Left kidney (tissue), 8 donors: ENCODE measurements at places on chromosomes 7 and 10.
A peak's percentile ranks its signal among the peaks of the same experiment; 100 is the strongest.

GRCh38 chr7:36058020-36058592 lies 94.9 kb upstream of the EEPD1 start:
- DNase-seq: no peak

DNA sequence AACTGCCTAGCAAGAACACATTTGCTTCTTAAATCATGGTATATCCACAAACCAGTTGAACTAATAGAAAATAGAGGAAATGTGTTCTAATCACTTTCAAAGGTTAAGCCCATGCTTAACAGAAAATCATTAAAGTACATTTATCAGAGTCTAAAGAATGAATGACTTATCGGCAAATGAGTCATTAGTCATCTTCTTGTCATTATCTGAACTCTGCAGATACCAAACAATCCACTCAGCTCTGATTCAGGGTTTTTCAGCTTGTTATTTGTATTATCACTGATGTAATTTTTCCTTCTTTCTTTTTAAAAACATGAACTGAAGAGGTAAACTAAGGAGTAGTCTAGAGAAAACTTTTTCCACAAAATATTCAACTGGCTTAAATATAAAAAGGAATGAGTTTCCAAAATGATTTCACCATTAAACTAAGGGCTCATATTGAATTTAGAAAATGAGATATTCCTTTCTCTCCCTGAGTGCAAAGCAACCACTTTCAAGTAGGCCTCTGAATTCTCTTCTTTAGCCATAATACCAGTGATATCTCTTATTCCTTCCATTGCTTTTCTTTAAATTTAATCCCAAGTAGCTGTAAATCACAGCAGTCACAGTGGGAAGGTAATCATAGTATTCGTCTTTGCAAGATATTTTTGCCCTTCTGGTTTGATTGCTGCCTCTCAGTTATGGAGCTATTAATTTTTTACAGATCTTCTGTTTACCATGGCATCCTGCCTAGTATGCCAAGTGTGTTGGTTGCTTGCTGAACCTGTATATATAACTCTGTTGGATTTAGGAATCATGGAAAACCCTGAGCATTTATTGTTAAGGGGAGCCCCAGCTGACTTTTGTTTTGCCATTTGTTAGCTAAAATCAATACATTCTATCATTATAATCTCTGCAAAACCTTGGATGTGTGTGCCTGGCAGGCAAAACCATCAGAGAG lies 125.1 kb downstream of the THSD7A start:
- no peak for DNase-seq

DNA sequence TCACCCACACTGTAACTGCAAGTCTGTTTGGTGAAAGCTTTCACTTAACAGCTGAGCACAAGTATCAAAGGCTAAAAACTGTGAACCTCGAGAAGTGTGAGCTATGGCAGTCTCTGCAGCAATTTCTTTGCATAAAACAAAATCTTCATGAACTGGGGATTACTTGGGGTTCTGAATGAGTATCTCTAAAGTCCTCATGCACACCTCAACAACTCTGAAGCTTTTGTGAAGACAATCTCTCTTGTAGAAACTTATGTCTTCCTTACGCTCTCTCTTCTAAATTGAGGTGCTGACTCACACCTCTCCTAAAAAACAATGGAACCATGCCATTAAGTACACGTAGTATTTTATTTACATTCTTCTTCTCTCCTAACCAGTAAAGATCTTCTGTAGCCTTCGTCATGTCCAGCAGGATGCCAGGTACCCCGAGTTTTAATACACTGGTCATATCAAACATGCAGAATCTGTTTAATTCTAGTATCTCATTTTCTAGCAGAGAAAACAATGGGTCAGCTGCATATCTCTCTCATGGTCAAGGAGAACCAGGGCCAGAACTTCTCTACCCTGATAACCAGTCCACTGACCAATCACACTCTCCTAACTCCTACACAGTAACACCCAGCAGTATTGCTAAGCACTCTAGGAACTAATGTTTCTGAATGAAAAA lies 76.9 kb downstream of the UBE2H start:
- no peak for DNase-seq

DNA sequence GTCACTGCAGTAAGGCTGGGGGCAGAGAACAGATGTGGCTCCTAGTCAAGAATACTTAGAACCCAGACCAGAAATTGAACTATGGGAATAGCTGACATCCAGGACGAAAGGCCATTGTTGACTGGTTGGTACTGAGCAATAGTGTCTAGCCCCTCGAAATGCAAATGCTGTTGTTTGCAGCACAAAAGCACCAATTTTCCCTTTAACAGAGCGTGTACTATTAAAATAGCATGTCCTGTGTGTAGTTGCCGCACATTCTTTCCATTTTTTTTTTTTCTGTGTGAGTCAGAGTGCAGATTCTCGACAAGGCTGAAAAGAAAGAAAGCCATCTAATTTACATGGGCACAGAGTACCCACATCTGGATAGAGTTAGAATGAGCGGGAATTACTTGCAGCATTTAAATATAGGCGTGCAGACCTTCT lies 302.4 kb downstream of the PTEN start:
- no peak for DNase-seq

DNA sequence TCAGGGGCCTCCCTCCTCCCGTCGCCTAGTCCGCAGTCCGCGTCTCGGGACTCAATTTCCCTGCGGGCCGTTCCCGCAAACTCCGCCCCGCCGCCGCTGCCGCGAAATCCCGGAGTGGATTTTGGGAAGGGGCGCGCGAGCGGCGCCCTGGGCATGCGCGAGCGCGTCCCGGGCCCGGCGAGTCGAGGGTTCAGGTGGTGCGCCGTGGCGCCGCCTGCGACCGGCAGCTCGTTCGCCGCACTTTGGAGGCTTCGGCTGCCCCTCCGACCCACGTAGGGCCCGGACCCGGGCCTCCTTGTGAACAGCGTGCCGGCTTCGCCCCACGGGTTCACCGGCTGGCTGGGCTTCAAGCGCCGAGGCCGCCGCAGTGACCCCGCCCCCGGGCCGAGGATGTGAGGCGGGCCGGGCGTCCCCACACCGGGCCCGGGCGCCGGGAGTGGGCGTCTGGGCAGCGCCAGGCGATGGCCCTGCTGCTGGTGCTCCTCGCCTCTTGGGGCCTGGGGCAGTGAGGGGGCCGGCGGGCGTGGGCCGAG lies at the start of gene PLEKHA8:
TSS of gene PLEKHA8 (plus strand) at position 197 of the 533 bp plus-strand sequence. CDS start 351 bp downstream, outside the sequence.
- peak; percentile 87 for DNase-seq

- peak; percentile 37 for DNase-seq
Measured at GRCh38 chr7:70092314-70093204, 494.3 kb downstream of the AUTS2 start.

GRCh38 chr7:30880941-30881340 lies 30.7 kb upstream of the AQP1 start:
- DNase-seq: no peak

GRCh38 chr10:130637089-130637676 lies 501.0 kb downstream of the GLRX3 start:
- no peak for DNase-seq

DNA sequence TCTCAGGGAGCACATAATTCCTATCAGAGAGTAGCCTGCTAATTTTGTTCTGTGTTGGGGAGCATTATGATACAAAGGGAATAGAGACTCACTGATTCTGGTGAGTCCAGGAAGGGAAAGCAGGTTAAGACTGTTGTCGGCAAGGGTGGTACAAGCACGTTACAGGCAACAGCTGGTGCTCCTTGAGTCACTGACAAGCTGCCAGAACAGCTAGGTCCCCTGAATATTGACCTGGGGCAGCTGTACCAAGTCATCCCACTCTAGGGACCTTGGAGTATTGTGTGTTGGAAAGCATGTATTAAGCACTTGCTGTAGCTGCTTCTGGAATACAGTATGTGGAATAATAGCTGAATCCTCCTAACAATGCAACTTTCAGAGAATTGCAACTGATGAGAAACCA lies 37.0 kb upstream of the GLCCI1 start:
- no peak for DNase-seq

- DNase-seq: no peak
Measured at GRCh38 chr7:2554661-2555111, 638 bp downstream of the BRAT1 start.

- no peak for DNase-seq
Measured at GRCh38 chr10:119541459-119542356, 811 bp downstream of the RGS10 start.

- DNase-seq: no peak
Measured at GRCh38 chr7:112238852-112239610, 32.5 kb downstream of the ZNF277 start.

- DNase-seq: no peak
Measured at GRCh38 chr7:96014617-96015016, 242.3 kb downstream of the DYNC1I1 start.

GRCh38 chr10:63630931-63631680 lies 109.9 kb downstream of the REEP3 start:
- no peak for DNase-seq

GRCh38 chr7:123190109-123190831 lies 9.5 kb downstream of the SLC13A1 start:
- no peak for DNase-seq
